ENCODE measurements at places on chromosomes 7 and 10.

DNA sequence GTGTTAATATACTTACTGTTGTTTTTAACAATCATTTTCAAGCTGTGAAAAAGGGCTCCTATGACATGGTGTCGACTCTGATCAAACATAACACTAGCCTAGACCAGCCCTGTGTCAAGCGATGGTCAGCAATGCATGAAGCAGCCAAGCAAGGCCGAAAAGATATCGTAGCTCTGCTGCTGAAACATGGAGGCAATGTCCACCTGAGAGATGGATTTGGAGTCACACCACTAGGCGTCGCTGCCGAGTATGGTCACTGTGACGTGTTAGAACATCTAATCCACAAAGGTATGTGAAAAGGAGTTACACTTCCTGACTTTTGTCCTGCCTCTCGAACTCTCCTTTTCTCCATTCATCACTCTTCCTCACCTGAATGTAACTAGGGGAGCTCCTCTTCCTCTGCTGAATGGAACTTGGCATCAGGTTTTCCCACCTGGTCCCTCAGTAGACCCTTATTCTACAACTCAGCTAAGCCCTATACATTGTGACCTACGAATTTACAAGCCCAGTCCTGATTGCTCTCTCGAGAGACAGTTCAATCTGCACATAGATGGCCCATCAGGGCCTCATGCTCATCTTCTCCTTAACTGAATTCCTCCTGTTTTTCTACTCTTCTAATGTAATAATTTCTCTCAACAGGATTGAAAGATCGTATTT, 23.0 kb downstream of the ASB15 start:
- peak; percentile 43 for DNase-seq

- DNase-seq = no peak
Measured at GRCh38 chr10:5556576-5556975, 31.8 kb downstream of the CALML3 start.

DNA sequence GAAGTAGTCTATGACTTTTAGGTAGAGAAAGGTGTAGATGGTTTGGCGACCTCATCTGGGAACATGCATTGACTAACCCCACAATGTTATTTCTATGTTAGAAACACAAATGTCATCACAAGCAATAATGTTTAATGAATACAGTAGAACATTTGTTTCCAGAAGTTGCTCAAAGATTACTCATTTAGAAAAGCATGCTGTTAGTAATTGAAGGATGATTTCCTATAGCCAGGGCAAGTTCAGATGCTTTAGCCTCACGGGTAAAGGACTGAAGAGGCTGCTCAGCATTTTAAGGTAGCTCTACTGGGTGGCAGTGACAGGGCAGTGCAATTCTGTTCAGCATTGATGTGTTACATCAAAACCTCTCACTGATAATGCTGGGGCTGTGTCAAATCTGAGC, 199.3 kb upstream of the FZD1 start:
- DNase-seq = no peak

DNA sequence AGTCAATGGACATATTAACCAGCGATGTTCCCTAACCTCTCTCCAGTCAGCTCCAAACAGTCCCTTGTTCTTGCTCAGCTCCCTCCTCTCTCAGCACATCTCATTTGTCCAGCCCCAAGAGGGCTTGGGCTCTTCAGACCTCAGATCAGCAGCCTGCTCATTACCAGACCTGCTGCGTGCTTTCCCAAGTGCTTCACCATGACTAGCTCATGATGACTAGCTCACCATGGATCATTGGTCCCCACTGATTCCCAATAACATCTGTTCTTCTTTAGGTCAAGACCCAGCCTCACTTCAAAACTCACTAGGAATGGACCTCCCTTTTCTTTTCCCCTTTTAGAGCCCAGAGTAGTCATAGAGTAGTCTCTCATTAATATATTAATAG, 121.9 kb downstream of the SLC16A9 start:
- no peak for DNase-seq

- DNase-seq = no peak
Measured at GRCh38 chr7:46772776-46773175, 809.1 kb downstream of the TNS3 start.

DNA sequence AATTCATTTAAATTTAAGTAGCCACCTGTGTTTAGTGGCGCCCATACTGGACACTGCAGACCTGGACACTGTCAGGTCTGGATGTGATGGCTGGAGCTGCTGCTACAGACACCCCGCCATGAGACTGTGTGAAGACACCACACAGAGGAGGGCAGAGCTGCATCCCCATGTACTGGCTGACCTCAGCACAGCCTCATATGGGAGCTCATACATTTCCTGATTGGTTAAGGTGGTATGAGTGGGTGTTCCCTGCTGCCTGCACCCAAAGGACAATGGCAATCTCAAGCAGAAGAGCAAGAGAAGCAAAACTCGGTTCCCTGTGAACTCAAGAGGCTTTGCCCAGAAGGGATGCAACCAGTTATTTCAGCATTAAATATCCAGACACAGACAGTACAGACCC, 60.0 kb downstream of the DLG5 start:
- DNase-seq = no peak

DNA sequence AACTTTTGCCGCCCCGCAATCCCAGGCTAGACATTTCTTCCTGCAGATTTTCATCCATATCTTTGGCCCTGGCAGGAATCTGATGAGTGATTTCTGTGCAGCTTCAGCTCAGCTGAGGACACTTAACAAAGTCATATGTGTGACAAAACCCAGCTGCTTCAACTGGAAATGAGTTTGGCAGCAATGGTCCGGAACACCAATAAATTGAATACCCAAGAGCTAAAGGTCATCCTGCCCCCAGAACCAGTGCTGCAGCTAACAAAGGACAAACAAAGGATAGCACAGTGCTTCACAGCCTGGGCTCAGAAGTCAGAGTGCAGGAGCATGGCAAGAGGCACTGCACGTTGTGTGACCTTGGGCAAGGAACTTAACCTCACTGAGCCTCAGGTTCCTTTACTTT, 40.0 kb upstream of the TRIL start:
- DNase-seq = no peak

DNA sequence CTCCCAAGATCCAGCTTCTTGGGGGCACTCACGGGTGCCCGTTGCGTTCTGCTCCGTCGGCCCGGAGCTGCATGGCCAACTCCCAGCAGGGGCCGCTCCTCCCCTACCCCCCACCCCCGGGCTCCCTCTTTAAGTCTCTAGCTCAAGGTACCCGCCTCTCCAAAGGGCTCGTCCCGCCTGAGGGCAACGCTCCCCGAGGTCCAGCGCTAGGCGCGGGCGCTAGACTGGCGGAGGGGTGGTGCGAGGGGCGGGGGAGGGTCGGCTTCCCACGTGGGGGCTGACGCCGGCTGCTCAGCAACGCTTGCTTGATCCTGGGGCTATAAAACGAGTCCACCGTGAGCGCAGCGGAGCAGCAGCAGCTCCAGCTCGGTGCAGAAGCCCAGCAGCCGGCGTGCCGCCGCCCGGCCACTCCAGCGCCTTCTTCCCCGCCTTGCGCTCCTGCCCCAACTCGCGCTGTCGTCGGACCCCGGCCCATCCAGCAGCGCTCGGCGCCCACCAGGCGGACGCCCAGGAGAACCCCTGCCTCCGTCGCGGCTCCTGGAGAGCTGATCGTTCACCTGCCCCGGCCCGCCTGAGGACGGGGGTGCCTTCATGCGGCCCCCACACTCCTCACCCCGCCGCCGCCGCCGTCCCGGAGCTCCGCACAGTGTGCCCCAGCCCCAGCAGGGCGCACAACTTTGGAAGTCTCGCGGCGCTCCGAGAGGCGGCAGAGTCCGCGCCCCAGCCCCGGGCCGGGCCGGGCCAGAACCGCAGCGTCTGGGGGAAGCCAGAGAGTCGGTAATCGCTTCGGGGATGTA, at the start of gene ADRA2A:
Gene ADRA2A (plus strand): TSS at position 348 of the 797 bp plus-strand sequence. CDS start 968 bp downstream, outside the sequence.
- DNase-seq = no peak

- no peak for DNase-seq
Measured at GRCh38 chr7:28356619-28357018, 55.7 kb upstream of the CREB5 start.

GRCh38 chr7:131122394-131122793, 205.3 kb upstream of the MKLN1 start:
- DNase-seq = no peak

DNA sequence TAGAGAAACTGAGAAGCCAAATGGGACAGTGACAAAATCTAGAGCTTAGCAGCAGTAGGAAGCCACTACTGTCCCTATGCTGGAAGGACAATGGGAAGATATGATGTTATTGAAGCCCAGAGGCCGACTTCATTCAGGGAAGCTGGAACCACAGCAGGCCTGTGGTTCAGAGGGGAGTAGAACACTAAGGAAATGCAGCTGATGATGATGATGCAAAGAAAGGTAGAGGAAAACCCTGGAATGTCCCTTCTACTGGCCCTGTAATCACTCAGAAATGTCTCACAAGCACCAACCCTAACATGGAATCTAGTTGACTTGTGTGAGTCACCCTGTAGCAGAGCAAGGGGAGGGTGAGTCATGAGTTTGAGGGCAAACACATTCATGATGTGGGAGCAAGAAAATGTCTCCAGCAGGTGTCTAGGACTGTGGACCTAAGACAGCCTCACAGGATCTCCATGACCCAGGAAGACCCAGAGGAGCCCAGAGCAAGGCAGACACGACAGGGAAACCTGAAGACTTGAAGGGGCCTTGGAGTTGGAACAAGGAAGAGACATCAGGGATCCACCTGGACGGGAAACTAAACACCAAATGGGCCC, 37.0 kb upstream of the LRRC17 start:
- DNase-seq = no peak

GRCh38 chr10:103501186-103501585, 7.7 kb downstream of the NEURL1 start:
- DNase-seq = no peak
